GM06990 (cell line): ENCODE measurements at places on chromosomes 11 and 22.

DNA sequence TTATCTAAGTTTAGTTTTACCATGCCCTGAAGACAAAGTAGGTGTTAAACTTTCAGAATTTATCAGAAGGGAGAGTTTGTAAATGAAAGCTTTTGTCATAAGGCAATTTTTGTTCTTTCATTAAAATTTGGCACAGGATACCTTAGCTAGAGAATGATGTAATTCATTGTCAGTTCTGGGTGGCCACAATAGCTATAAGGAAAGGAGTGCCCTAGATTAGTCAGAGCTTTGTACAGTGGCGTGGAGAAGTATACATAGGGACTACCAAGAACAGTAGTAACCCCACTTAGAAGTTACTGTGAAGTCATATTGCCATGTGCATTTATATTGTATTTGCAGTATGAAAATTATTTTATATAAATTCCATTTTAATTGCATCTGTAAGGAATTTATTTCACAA, 126.3 kb upstream of the CARD18 start:
- no peak for DNase-seq

- DNase-seq: no peak
Measured at GRCh38 chr11:135036488-135037297, 624.7 kb upstream of the B3GAT1 start.

GRCh38 chr11:19652623-19653375, 59.8 kb upstream of the NAV2 start:
- no peak for DNase-seq

DNA sequence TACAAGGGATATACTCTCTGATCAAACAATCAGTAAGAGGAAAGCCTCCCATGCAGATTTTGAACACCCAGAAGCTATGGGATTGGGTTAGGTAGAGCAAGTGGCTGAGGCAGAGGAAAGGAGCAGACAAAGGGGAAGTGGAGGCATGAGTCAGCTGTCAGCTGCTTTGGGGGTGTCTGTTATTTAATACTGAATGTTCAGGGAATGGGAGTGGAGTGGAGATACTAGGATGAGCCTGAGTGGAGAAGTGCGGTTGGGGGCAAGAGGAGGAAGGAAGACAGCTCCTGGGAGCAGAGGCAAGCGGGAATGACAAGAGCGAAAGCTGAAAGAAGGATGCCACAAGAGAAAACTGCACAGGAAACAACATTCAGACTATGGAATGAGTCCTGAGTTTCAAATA, 22.7 kb upstream of the TMPRSS5 start:
- DNase-seq: no peak
